ENCODE measurements at places on chromosomes 1 and 21.

DNA sequence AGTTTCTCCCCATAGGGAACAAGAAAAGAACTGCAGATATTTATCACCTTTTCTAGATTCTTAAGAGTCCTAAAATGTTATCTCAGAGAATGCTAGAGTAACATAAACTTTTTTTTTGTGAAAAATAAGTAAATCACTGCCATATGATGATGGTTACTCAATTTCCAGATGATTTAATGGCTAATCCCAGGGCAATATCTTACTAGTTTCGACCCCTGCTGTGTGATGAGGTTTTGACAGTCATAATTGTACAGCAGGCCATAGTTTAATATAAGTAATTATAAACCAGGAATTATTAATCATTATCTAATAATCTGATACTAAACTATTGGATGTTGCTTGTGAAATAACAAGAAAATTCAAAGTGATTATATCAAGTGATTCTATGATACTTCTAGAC is 210.6 kb downstream of the HLX start:
- no peak for DNase-seq

DNA sequence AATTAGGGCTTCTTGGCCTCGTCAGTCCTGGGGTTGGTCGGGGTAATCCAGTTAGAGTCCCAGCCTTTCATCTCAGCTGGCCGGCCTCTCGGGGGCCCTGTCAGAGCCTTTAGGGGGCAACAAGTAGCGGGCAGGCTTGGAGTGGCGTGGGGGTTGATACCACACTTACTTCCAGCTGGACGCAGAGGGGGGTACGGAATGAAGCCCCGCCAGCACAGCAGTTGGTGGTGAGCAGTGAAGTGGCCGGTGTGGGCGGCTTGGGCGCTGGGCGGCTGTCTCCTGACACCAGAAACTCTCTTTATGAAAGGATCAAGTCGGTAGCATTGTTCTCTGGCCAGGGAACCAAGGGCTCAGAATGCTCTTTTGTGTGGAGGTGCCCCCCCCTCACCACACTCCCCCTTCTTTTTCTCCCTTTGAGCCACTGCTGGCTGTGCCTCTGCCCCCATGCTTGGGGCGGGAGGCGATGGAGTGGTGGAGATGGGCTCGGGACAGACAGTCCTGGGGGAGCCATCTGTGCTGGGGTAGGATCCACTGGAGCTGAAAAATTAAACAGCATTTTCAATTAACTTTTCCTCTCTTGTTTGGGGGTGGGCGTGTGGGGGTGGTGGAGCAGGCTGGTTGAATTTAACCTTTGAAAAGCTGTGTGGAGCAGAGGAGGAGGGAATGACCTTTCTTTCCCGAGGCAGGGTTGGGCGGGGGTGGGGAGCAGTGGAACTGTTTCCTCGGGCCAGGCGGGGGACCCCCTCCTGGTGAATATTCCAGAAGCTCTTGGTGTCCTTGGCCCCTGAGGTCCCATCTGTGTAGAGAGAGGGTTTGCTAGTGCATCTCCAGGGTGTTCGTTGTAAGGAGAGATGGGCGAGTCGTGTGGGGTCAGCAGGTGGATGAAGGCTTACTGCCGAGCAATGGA is 102.7 kb downstream of the RNF220 start:
- no peak for DNase-seq

- no peak for DNase-seq
Measured at GRCh38 chr1:28449904-28450303, 55.9 kb upstream of the RCC1 start.

GRCh38 chr21:41016472-41016871 is 151.5 kb upstream of the BACE2 start:
- no peak for DNase-seq

DNA sequence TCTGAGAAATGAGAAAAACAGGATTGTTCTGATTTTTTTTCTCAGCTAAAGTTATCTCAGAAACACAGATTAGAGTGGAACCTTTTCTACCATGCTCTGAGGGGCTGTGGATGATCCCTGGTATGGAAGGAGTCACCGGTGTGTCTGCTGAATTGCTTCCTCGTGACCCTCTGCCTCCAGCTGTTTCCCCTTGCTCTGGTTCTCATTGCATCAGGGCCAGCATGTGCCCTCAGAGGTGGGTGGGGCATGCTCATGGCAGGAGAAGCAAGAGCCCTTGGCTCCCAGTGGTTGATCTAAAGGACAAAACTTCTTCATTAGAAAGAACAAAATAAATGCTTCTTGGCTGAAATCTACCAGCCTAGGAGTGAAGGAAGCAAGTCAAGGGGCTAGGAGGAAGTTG is 183.2 kb upstream of the HMCN1 start:
- no peak for DNase-seq

DNA sequence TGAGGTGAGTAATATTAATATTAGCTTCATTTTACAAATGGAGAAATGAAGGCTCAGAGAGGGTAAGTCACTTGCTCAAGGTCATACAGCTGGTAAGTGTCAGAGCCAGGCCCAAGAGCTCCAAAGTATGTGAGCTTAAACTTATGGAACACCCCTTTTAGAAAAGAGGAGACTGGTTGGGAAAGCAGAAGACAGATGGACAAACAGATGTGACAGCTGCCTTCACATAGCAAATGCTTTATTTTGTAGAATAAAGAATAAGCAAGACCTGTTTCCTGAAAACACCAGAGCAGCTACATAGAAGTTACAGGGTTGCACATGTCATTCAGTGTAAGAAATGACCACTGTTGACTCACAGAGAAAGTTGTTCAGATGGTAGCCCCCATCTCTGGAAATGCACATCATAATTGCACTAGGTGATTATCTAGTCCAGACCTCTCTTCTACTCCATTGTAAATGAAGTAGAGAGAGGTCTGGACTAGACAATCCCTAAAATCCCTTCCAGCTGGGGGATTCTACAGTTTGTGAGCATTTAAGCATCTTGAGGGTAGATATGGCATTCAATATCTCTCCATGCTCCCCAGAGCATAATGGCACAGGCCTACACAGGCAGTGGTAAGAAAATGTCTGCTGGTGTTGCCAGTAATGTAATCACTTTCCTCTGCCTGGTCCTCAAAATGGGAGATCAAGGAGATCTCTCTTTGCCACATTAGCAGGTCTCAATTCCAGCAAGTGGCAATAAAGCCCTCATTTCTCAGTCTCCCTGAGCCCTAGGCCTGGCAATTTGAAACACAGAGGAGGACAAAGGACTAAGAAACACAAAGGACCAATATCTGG is 188.2 kb upstream of the FGGY start:
- no peak for DNase-seq

GRCh38 chr1:151056149-151056548 is 3.3 kb downstream of the CDC42SE1 start:
- no peak for DNase-seq

DNA sequence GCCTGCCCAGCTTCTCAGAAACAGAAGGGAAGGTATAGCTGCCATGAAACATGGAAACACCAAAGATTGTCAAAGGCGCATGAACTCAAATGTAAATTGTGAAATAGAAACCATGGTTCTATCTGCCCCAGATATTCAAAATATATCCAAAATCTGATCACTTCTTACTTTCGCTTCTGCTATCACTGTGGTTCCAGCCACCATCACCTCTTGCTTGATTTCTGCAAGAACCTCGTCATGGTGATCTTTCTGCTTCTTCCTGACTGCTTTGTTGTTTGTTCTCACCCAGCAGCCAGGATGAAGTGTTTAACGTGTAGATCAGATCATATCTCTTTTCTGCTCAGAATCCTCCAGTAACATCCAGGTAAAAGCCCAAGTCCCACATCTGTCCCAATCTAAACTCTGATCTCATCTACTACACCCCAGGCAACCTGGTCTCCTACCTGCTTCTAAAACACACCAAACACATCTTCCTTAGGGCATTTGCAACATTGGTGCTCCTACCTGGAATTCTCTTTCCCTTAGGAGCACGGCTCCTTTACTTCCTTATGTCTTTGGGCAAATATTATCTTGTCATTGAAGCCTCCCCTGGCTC is 10.5 kb upstream of the LMO4 start:
- no peak for DNase-seq

GRCh38 chr1:26182383-26182696 is 5.0 kb downstream of the CNKSR1 start:
- no peak for DNase-seq

GRCh38 chr1:40041466-40041838 is 923 bp downstream of the CAP1 start:
- no peak for DNase-seq

- DNase-seq, result no peak
Measured at GRCh38 chr1:26787381-26787705, 407 bp upstream of the PIGV start.
